CD8-positive, alpha-beta memory T cell (primary cell): ENCODE measurements at places on chromosomes 6 and 20. TPM values are rescaled to one million over a fixed set of nuclear protein-coding genes. Genes with fewer than 3 reads are reported as not detected.

DNA sequence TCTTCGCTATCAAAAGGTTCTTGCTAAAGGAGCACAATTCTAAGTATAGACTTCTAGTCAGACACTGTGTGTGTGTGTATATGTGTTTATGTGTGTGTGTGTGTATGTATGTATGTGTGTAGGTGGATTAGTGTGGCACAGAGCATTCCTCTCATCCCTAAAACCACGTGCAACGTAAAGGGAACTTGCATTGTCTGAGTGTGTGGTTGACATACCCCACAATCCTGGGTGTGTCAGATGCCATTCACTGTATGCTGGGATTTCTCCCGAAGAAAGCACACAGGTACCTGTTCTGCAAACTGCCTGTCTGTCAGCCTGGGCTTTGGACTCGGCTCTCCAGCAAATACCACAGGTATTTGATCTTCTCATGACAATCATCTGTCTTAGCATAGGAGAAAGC is 42.3 kb upstream of the TBC1D7 start:
- DNase-seq: no peak
- no peaks in the 10 kb centered on the region for H3K27me3 ChIP-seq
- no peaks in the 10 kb centered on the region for H3K36me3 ChIP-seq
- no peak overlapping the region for H3K27ac ChIP-seq

CTAGE9 gene
- not detected for total RNA-seq

HECA gene
- total RNA-seq: 63.4 TPM

- H3K4me1 ChIP-seq: no peaks in the 10 kb centered on the region
- no peaks in the 10 kb centered on the region for H3K27me3 ChIP-seq
- no peak overlapping the region for H3K27ac ChIP-seq
- H3K4me3 ChIP-seq: no peak overlapping the region
- H3K36me3 ChIP-seq: no peaks in the 10 kb centered on the region
Observed at GRCh38 chr20:50854506-50855249, 59.8 kb downstream of the BCAS4 start.

DNA sequence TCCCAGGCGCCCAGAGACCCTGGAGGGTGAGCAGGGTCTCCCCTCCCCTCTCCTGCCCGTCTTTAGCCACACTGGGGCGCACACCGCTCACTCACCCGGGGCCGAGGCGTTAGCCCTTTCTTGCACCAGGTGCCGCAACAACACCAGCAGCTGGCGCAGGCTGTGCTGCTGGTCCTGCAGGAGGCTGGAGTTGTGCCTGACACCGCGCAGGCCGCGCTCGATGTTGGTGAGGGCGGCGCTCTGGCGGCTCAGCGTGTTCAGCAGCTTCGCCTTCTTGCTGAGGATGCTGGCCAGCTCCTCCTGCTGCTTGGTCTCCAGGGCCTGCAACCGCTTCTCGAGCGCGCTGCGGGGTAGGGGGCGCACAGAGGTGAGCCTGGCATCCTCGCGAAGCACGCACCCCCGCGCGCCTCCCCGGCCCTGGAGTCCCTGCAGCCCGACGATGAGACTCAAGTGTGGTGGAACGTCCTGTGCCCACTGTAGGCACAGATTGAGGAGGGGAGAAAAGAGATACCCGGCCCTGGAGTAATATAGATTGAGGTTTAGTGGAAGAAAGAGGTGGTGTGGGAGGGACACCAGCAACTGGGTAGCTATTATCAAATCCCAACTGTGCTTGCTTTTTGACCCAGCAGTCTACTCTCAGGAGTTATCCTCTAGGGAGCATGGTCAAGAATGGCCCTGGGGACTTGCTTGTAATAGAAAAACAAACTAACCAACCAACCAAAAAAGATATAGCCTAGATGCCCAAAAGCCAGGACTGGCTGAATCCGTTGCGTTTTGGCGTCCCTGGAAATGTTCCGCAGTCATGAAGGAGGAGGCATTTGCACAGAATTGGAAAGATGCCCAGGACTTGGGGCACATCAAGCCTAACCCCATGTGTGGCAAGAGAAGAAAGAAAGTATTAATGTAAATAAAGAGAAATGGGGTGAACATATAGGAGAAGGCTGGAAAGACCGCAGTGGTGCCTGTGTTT is 30.9 kb downstream of the ANGPT4 start:
- no peak overlapping the region for H3K4me3 ChIP-seq
- no peak overlapping the region for H3K27ac ChIP-seq
- no peaks in the 10 kb centered on the region for H3K27me3 ChIP-seq
- H3K36me3 ChIP-seq: no peaks in the 10 kb centered on the region
- no peaks in the 10 kb centered on the region for H3K4me1 ChIP-seq

SLC4A11 gene
- 3.1 TPM for total RNA-seq

DNA sequence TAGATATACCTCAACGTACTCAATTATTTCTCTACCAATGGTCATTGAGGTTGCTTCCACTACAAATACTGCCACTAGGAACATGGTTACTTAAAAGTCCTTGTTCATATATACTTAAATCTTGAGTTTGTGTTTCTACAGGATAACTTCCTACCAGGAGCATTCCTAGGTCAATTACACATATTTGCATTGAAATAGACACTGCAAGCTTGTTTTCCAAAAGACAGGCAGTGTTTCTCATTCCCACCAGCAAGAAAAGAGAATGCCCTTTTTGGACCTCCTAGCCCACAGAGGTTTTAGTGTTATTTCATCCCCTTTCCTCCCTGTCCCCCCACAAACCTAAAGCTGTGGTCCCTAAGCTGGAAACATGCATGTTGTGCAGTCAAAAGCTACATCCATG is 177.3 kb downstream of the ID4 start:
- no peak overlapping the region for H3K4me3 ChIP-seq
- DNase-seq: no peak
- no peak overlapping the region for H3K27ac ChIP-seq
- H3K27me3 ChIP-seq: no peaks in the 10 kb centered on the region
- H3K36me3 ChIP-seq: no peaks in the 10 kb centered on the region
- no peaks in the 10 kb centered on the region for H3K4me1 ChIP-seq

ITCH gene
- total RNA-seq: 51.7 TPM
